ENCODE measurements at places on chromosomes 1 and 21.
A peak's percentile ranks its signal among the peaks of the same experiment; 100 is the strongest.

GRCh38 chr1:59468828-59469428 lies 172.0 kb downstream of the FGGY start:
- no peak for DNase-seq

DNA sequence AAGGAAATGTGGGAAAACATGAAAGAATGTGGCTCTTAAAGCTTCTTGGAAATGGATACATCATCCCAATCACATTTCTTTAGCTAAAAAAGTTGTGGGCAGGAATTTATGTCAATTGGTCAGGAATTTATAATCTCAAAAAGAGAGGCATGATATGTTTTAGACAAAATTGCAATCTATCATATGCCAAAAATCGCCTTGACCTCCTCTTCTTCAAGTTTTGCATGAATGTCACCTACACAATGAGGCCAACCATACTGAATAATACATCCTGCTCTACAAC lies 42.4 kb downstream of the ATP6V1G3 start:
- no peak for DNase-seq

DNA sequence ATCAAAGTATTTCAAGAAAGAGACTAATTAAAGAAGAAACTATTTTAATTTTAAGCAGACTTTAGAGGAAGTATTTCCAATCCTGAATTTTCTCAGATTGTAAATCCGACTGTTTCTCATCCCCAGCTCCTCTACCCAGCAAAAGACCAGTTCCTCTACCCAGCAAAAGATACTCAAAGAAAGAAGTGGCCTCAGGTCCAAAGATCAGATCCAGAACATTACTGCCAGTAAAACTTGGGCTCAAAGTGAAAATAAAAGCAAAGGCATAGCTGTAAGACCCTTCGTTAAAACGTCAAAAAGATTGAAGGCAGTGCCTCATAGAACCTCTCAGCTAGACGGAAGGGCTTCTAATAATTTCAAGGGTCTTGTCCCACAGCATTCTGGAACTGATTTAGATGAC lies 50.0 kb downstream of the LRRC8B start:
- DNase-seq = no peak

- DNase-seq = no peak
These were observed 27.0 kb downstream of the ZZZ3 start for GRCh38 chr1:77655431-77655974.

DNA sequence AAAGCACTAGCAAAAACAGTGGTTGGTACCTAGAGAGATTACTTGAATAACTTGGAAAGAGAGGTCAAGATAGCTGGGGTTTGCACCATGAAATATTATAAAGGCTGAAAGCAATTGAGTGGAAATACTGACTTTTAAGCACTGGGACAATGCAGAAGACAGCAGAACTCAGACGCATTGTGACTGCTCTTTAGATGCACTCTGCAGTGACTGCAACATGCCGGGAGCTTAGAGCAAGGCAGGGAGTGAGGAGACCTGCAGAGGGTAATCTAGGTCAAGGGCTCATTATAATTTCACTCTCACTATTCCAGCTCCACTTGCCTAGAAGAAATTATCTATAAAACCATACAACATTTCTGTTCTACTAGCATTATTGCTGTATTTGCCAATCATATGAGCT lies 36.6 kb downstream of the OLFM3 start:
- DNase-seq = no peak

DNA sequence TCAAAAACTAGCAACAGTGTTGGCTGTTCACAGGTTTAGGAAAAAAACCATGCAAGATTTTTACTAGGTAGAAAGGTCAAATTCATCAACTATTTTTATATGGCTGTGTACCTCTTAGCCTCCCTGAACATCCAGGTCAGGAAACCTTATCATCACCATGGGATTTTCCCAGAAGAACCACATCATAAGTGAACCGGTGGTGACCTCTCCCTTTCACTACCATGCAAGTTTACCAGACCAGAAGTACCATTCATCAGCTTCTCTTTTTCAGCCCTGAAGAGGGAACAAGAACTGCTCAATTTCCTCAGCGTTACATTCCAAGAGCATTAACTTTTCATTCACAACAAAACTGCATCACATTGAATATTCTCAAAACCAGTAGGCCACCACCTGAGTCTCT lies 5.9 kb downstream of the SSBP3 start:
- no peak for DNase-seq

DNA sequence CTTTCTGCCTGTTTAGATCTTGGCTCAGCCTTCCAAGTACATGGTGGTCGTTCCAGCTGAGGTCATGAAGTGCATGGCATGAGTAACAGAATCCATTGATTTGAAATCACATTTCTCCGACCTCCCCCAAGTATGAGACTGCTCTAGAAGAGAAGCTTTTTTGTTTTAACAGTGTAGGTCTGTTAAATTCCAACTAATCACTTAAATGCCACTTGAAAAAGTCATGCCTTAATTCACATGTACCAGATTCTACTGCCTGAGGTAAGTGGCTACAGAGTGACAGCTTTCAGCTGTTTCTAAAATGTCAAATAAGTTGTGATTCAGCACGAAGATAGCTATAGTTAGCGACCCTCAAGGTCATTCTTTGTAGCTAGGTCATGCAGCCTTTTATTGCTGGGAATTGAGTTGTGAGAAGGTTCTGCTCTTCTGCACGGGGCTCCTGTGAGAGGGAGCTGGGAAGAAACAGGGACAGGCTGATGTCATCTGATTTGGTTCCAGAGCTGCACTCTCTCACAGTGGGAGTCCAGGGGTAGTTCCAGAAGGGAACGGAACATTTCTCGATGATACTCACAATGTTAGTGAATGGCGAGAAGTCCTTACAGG lies 112.7 kb downstream of the VPS13D start:
- DNase-seq = peak; percentile 57

DNA sequence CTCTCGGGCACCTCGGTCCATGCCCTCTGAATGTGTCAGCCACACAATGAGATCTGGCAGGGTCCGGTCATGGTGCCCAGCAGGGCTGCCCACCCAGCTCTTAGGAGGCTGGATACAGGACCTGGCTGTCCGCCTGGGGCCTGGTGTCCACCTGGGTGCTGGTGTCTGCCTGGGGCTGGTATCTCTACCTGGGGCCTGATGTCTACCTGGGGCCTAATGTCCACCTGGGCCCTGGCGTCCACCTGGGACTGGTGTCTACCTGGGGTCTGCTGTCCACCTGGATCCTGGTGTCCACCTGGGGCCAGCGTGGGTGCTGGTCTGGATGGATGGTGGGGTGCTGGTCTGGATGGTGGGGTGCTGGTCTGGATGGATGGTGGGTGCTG lies 45.1 kb upstream of the ACTRT2 start:
- no peak for DNase-seq

GRCh38 chr21:31460980-31461379 lies 116.9 kb upstream of the TIAM1 start:
- no peak for DNase-seq

- DNase-seq = no peak
These were observed 56.6 kb upstream of the VTCN1 start for GRCh38 chr1:117267232-117267774.

DNA sequence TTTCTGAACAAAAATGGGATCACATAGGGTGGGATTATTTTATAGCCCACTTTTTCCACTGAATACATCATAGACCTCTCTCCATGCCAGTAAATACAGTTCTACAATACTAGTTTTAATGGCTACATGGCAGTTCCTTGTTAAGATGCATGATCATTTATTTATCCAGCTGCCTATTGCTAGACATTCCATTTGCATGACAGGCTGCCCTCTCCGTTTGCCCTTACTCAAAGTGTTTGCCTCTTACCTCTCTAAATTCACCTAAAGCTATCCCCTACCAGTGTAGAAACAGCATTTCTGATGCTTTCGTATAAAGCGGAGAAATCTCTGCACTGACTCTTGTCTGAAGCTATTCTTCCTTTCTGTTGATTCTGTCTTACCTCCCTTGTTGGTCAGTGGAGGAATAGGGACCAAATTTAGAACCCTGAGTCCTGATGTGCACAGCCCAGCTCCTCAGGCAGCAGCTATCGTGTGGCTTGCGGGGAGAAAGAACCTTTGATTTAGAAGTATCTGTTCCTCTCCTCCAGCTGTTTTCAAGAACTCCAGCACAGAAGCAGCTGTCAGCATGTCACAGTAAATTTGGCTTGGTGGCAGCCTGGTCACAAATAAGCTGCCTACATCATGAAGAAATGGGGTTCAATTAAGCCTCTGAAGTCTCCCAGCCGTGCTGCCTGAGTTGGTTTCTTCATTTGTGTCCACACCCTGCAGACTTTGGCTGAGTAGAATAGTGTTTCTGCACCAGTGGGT lies 337.3 kb downstream of the PRDM2 start:
- peak; percentile 38 for DNase-seq

- DNase-seq = peak; percentile 72
These were observed 75.4 kb downstream of the DPT start for GRCh38 chr1:168653567-168653966.

- no peak for DNase-seq
These were observed 10.5 kb downstream of the OTUD3 start for GRCh38 chr1:19892628-19893168.

DNA sequence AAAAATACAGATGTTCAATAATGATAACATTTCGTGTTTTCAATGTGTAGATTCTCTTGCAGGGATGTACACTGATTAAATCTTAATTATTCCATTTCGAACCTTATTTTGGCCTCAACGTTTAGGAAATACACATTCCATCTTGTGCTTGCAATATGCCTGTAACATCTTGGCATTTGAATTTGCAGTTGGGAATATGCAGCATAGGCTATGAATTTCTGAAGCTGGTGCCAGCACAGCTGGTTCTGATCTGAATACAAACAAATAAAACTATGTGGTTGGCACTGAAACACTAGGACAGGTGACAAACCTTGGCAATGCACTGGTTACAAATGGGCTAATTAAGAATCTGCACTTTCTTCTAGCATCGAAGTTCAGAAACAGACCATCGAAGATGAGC lies 108.4 kb downstream of the ERG start:
- no peak for DNase-seq

DNA sequence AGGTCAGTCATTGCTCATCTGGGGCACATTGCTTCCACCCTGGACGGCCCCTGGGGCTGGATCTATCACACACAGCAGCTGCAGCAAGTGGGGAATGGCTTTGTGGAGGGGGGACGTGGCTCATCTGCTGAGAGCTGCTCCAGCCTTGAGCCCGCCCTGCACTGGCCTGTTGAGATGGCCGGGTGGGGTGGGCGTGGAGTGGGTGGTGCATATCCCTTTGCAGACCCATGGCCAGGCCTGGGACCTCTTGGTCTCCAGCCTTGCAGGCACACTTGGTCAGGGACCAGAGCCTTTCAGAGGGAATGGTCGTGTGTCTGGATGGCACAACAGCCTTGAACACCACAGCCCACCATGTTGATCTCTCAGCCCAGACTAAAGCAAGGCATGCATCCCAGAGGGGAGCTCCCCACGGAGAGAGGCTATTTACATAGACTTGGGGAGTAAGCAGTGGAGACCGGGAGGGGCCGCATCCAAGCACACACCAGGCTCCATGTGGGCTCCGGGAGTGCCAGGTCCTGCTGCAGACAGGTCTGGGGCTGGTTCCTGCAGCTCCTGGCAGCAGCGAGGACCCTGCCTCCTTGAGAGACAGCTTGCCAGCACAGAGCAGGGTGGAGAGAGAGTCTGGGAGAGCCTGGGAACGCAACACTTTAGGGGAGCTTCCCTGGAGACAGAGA lies 52.8 kb upstream of the SELENON start:
- DNase-seq = no peak

GRCh38 chr1:173639102-173639501 lies 4.0 kb downstream of the TEX50 start:
- no peak for DNase-seq

DNA sequence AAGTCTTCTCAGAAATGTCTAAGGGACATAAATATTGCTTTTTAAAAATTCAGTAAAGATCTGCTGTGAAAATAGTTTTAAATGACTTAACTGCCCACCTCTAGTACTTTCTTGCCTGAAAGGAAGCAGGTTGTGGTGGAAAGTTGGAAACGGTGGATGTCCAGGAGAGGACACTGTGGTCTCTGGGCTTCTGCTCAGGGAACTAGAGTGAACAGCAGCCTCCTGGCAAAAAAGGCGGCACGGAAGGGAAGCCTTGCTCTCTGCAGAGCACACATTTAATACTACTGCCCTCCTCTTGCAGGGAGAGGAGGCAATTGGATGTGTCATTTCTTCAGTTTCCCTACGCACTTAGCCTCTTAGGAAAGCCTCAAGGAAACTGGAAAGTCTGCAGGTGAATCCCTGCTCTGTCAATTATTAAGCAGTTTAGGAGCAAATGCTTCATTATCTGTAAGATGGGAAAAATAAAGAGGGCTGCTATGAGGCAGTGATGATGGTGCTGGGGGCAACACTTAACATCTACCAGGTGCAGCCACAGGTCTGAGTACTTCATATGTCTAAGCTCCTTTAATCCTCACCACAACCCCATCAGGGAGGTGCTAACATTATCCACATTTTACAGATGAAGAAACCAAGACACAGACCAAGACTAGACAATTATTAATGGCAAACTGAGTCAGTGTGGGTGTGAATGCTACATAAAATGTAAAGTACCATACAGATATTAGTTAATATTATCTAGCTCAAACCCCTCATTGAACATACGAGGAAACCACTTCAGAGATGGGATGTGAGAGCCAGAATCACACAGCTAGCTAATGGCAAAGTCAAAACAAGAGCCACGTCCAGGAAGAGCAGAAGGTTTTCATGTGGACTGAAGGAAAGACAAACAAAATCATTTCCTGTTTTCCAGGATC lies 108.9 kb upstream of the ADAR start:
- DNase-seq = no peak

DNA sequence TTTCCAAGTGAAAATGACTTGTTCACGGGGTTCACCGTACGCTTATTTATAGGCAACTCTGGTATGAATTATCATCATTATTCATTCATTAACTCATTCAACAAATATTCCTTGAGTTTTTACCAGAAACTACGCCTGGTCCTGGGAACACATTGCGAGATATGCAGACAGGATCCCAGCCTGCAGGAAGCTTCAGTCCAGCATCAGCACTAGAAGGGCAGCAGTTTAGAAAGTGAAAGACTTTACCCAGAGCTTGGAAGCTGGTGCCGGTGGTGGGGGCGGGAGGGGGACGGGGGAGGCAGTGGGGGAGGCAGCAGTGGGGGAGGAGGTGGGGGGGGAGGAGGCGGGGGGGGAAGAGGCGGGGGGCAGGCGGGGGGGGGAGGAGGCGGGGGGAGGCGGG lies 55.9 kb downstream of the SETD4 start:
- no peak for DNase-seq

- DNase-seq = no peak
These were observed 99.1 kb downstream of the JAK1 start for GRCh38 chr1:64867266-64867665.

DNA sequence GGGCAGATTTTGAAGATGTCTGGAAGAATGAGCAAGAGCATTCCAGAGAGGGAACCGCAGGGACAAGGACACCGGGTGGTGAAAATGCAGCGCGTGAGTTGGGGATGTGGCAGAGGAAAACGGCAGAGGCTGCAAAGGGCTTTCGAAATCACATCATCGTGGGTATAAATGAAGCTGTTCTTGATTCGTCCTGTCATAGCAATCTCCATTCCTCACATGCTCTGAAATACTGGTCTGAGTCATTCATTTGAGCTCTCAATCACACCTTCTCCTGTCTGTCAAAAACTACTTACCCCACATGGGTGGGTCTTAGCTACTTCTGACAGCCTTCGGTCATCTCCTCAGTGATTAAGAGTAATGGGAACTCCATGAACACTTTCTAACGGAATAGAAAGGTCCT lies 81.5 kb downstream of the ERG start:
- no peak for DNase-seq

- DNase-seq = peak; percentile 67
These were observed 15.4 kb downstream of the EFNA3 start for GRCh38 chr1:155093911-155094621.
